ENCODE measurements at places on chromosomes 4 and X.

- DNase-seq = no peak
These were observed 18.0 kb downstream of the HDAC8 start for GRCh38 chrX:72554448-72555140.

- DNase-seq = no peak
These were observed 82.5 kb downstream of the GATB start for GRCh38 chr4:151678048-151678872.

DNA sequence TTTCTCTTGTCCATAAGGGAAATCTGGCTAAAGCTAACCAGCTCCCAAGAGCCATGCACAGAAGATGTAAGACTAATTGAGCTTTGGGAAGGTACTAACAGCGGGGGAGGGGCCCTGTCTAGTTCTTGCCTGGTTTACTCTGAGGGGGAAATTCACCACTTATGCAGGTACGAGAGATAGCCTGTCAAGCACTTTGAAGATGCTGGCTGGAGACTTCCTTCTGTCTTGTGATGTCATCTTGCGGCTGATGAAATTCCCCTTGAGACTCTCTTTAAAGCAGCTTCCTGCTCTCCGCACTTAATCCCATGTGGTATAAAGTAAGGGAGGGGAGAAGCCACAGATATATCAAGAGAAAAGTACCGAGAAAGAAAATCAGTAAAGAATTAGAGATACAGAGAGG is 345.3 kb downstream of the MAPK10 start:
- DNase-seq = no peak

- DNase-seq = no peak
These were observed 914 bp downstream of the TRAPPC2 start for GRCh38 chrX:13733506-13733905.

DNA sequence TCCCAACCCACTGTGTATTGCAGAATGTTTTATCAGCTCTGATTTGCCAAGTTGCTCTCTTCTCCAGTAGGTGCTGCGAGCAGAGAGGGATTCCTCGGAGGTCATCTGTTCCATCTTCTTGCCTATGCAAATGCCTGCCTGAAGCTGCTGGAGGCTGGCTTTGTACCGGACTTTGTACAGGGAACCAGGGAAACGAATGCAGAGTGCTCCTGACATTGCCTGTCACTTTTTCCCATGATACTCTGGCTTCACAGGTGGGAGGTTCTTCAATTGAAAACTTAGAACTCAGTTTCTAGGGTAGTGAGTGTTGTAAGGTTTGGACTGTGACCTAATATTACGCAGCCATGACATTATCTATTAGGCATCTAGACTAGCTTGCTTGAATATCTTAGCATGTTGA is 24.9 kb downstream of the AR start:
- no peak for DNase-seq

- DNase-seq = no peak
These were observed 10.5 kb downstream of the RASSF6 start for GRCh38 chr4:73609706-73610105.

GRCh38 chr4:177070533-177071058 is 239.1 kb upstream of the NEIL3 start:
- no peak for DNase-seq

GRCh38 chr4:142596121-142596520 is 250.0 kb downstream of the INPP4B start:
- no peak for DNase-seq

GRCh38 chr4:9942921-9943600 is 78.2 kb downstream of the SLC2A9 start:
- DNase-seq = no peak

DNA sequence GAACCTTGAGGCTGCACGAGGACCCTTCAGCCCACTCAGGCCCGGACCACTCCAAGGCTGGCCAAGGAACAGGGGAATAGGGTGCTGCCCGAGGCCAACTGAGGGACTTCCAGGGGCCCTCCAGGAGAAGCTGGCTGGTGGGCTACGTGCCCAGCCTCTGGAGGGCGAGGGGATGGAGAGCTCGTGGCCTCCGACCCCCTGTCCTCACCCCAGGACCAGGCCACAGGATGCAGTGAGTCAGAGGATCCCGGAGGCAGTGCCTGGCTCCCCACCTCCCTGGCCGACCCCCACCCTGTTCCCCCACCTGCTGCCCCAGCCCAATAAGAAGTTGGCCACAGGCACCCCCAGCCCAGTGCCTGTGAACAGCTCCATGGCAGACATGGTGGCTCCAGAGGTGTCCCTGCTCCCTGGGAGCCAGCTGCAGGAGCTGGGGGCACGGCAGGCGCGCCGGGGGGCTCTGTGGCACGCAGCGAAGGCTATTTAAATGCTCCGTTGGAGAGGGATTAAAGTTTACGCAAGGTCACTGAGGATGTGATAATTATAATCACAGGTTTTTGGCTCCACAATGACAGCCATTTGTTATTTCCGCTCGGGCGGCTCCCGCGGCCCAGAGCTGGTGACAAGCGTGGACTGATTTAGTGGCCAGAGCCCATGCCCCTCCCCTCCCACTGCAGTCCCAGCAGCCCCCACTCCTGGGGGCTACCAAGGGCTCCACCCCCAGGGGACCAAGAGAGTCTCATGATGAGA is 95.7 kb upstream of the NKX1-1 start:
- no peak for DNase-seq

DNA sequence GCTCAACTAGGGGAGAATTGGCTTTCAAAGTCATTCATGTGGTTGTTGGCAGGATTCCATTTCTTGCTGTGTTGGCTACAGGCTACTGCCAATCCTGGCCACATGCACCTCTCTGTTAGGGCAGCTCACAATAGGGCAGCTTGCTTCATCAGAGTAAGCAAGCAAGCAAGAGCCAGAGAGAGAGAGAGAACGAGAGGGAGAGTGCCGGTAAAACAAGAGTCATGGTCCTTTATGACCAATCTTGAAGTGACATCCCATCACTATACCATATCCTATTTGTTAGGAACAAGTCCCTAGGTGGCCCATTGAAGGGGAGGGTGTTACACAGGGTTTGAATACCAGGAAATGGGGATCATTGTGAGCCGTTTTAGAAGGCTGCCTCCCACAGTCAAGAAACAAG is 33.0 kb upstream of the TLR2 start:
- DNase-seq = no peak

DNA sequence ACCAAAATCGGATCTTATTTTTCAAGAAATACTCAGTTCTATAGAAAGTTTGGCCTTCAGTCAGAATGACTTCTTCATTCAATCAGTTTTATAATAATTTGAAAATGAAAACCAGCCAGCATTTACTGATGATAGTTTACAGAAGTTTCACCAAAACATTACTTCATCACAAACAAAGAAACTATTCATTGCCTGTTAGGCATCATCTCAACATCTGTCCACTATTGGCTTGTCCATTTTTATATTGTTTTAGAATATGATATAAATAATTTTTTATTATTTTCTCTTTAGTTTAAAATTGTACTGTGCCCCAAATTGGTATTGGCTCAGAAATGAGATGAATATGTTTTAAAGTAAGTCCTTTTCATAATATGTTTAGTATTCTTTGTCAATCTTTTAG is 38.4 kb downstream of the FAT4 start:
- DNase-seq = no peak

- DNase-seq = no peak
These were observed 18.8 kb upstream of the METAP1 start for GRCh38 chr4:98976716-98977115.

- no peak for DNase-seq
These were observed at the start of gene FAM9B for GRCh38 chrX:9033989-9034388. TSS of gene FAM9B (minus strand) at chrX:9034127. CDS start at chrX:9032986, 1,141 bp downstream.

DNA sequence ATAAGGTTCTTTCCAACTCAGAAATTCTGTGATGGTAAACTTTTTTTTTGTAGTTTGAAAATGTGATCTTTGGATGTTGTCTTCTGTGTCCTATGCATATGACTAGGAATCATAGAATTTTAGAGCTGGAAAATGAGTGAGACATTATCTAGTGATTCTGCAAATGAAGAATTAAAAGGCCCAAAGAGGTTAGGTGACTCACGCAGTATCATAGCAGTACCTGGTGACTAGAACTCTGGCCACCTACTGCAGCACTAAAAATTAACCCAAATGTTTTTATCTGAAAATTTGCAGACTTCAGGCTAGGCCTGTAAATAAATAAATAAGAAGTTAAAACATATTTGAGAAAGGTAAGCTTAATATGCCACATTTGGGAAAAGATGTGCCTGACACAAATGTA is 52.8 kb downstream of the NFKB1 start:
- no peak for DNase-seq

DNA sequence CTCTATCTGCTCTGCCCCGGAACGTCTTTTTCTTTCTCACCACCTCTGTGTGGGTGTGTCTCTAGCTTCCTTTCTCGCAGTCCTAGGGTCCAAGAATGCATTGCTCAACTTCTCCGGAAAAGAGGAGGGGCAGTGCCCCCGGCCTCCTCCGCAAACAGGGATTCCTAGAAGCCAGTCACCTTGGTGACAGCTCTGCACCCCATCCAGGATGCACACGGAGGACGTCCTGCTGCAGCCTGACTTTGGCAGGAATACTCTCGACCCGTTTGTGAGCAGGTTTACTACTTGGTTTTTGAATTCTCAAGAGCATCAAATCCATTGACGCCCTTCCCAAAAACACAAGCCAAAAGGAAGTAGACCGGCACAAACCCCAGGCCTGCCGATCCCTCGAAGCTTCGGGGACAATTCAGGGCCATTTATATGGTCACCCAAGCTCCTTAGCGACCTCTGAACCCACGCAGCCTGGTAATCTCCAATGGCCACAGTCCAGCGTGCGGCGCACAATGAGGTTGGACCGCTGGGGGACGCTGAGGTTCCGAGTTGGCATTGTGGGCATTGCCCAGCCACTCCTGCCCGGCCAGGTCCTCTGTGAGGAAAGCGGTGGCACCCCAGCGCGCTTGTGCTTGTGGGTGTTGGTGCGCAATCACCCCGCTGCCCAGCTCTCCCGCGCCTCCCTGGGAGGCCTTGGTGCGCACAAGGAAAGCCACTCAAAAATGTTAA is 9.8 kb downstream of the NKX3-2 start:
- DNase-seq = no peak

DNA sequence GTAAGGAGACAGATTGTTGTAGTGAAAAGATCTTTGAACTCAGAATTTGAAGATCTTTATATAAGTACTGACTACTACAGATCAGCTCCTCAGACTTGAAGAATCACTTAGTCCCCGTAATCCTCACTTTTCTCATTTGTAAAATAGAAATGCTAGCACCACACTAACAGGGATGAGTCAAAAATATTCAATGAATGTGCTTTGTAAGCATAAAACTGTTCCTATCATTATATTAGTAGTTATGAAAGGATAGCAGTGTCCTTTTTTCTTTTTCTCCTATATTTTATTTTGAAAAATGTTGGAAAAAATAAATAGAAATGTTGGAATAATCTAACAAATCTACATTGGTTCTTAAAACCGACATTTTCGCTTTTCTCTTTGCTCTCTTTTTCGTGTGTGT is 25.4 kb downstream of the NFKB1 start:
- no peak for DNase-seq

DNA sequence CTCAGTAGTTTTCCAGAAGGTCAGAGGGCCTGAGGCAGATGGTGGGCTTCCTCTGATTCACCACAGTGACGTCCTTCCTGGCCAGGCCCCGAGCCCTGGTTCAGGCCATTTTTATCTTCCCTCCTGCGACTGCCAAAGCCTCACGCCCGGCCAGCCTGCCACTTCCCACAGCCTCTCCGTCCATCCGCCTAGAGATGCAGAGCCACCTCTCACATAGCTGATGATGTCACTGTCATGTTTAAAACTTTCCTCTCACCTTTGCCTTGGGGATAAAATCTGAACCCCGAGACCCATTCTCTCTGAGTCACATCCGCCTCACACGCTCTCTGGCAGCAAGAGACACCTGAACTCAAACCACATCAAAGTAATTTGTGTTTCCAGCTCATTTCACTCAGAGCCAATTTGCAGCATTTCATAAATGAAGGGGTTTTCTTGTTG is 175.3 kb downstream of the QDPR start:
- DNase-seq = no peak

- no peak for DNase-seq
These were observed 58.5 kb upstream of the NUDT6 start for GRCh38 chr4:122980860-122981259.

- no peak for DNase-seq
These were observed 199.5 kb upstream of the ZCCHC13 start for GRCh38 chrX:74104356-74105015.

GRCh38 chrX:43527801-43528200 is 128.3 kb upstream of the MAOA start:
- no peak for DNase-seq

GRCh38 chr4:41645728-41646390 is 102.7 kb downstream of the PHOX2B start:
- DNase-seq = no peak
